ENCODE measurements at places on chromosomes 7 and 10. TPM values are rescaled to one million over a fixed set of nuclear protein-coding genes. Genes with fewer than 3 reads are reported as not detected.

DNA sequence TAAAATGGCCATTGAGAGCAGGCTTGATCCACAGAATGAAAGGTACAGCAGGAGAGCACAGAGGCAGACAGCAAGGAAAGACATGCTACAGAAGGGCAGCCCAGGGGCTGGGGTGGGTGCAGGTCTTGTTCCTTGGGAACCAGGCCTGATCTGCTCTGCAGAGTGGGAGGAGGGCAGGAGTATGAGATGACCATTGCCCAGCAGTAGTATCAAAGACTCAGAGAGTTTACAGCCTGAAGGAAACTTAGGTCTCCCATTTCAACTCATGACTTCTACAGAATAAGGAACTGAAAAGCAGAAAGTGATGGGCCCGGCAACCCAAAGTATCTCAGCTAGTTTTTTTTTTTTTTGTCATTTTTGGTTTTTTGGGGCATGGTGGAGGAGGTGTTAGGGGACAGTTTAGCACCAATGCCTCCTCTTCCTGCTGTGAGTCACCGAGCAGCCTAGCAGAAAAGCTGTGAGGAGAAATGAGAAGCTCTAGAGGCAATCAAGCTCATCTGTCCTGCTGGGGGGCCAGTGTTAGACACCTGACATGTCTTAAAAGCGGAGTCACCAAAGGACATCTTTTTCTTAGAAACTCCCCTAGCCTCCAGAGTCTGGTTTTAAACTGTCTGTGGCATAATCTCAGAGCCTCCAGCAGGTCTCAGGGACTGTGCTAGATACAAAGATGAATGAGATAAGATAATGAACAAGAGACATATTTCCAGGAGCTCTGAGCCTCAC lies 34.3 kb upstream of the HERPUD2 start:
- DNase-seq = no peak

DNA sequence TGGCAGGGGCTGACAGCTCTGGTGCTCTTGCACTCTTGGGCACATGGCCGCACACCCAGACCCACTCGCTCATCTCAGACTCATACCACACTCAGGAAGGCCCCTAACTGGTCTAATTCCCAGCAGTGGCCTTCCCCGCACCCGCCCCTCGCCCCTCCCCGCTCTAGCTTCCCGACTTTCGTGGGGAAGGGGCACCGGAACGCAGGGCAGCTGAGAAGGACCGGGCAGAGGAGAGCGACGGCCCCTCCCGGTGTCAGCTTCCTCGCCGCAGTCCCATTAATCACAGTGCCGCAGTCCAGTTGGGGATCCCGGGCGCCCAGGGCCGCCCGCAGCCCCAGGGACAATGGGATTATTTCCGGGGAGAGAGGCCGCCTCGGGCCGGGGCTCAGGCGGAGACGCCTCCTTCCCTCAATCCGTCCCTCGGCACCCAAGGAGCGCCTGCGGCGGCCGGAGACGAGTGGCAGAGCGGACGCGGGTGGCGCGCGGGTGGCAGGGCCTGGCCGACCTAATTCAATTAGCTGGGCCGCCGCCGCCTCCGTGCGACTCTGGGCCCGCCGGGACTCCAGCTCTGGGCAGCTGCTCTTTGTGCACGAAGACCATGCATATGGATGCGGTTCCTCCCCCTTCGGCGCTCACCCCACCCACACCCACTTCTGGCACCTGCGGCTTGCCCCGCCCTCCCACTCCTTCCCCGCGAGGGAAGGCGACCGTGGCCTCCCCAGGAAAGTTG lies 7.8 kb upstream of the TLX1 start:
- DNase-seq = no peak

DNA sequence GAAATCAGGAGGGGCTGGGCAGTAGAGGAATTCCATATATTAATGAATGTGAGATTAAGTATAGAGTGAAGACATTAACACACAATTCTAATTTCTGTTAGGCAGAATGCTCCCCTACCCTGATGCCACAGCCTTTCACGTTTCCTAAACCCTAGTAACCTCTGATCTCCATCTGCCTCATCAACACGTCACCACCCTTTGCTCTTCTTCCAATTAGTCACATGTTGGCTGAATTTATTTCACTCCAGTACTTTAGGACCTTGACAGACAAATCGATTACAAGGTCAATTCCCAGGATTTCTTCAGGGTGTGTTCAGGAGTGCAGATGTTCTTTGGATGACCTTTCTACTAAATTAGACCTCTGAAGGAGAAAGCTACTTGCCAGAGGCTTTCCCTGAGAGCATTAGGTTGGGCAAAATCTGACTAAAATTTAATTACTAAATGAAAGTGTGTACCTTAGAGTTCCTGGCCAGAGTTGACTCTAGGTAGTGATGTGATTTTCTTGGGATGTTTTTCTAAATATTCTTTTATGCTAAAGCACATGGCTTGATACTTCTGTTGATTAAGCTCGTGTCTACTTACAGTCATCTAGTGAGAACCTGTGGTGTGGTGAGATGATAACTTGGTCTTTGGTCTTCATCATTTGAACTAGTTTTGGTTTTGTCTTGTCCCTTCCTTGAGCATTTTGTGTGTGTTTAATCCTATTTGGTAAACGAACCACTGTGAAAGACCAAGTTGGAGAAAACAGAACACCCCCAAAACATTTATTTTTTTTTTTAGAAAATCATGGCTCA lies 12.7 kb downstream of the AGR2 start:
- no peak for DNase-seq

DNA sequence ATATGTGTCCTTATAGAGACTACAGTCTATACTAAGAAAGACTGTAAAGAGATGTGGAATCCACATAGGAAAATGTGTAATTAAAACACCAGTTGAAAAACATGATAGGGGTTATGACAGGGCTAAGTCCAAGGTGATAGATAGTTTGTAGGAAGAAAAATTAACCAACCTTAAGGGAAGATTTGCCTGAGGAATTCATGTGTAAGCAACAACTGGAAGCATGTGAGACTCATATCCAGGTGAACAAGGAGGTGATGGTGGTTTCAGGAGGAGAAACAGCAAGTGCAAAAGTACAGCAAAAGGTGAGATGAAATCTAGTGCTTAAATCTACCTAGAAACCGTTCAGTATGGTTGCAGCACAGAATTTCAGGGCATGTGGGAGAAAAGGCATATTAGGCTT lies 216.7 kb upstream of the ETV1 start:
- DNase-seq = no peak

GRCh38 chr7:150937848-150938561 lies 40.1 kb downstream of the KCNH2 start:
- DNase-seq = no peak

- peak; percentile 94 for DNase-seq
These were observed at the start of gene COL26A1 for GRCh38 chr7:101362334-101363195. TSS of gene COL26A1 (plus strand) at chr7:101362875. CDS start at chr7:101363033, 158 bp downstream.

DNA sequence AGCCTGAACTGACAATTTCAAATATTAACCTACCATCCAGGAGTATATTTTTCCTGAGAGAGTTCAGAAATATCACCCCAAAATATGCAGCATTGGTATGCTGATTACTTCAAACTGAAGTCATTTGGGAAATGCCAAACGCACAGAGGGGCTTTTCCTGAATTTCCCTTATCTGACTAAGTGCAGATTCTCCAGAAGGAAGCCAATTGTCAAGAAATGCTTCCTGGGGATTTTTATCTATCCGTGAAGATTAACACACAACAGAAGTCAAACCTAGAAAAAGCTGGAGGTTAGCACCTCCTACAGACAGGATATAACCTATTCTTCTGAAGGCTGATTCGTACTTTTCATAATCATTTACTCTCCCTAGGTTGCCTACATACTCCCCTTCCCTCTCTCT lies 91.0 kb downstream of the AKR1D1 start:
- DNase-seq = no peak

DNA sequence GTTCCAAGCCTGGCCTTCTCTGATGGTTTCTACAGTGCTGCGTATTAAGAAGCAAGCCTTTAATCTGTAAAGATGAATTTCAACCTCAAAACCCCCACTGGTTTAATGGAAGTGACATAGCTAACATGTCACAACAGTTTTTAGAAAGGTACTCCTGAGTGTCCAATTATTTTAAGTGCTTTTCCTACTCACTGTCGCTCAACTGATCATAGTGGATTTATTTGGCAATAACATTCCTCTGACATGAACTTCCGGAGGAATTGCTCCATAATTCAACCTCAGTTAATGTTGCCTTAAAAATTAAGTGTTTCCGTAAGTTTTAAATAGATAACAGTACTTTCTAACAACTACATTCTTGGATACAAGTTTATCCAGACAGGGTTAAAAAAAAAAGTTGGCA lies 57.5 kb downstream of the AGMO start:
- DNase-seq = no peak

DNA sequence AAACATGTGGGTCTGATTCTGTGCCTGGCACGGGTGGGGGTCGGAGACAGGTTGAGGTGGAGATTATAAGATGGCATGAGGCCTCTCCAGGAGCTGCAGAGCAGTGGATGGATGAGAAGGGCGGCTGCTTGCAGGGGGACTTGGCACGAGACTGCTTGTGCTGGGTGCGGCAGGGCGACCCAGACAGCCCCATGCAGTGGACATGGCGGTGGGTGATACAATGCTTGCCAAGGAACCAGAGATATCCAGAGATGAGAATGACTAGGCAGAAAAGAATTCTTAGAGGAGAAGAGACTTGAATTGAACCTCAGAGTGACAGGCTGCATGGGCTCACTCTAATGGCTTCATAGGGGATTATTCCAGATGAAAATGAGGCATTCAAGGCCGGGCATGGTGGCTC lies 145.4 kb downstream of the NEURL1 start:
- DNase-seq = no peak

DNA sequence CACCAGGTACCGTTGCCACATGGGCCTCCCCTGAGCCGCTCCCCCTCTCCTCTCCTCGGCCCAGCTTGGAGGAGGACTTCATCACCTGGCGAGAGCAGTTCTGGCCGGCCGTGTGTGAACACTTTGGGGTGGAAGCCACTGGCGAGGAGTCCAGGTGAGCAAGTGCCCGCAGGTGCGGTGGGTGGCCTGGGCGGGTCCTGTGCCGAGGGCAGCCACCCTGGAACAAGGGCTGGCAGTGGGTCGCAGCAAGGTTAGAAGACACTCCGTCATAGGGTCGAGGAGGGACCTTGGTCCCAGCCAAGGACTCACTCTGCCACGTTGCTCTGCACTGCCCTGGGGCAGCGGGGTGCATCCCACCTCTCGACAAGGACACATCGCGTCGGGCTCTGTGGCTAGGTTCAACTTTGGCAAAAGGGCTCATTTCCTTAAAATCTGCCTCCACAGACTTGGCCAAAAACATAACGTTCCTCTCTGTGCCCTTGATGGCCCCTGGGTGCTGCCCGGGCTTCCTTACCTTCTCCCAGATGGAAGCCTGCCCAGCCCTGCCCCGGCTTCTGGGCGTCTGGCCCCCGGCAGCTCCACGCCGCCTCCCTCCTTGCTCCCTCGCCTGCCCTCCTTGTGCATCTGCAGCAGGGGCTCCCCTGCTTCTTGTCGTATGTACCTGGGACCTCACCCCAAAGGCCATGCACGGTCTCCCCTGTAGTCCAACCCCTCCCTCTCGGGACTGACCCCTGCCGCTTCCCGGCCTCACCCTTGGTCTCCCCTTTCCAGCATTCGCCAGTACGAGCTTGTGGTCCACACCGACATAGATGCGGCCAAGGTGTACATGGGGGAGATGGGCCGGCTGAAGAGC lies 12.7 kb downstream of the TMEM120A start:
- peak; percentile 71 for DNase-seq

GRCh38 chr7:71925663-71926062 lies 486.5 kb downstream of the CALN1 start:
- no peak for DNase-seq

- DNase-seq = peak; percentile 39
These were observed 14.0 kb downstream of the IMPDH1 start for GRCh38 chr7:128395748-128396147.

- DNase-seq = no peak
These were observed at the start of gene TSPAN14 for GRCh38 chr10:80453842-80454512. TSS of gene TSPAN14 (plus strand) at chr10:80454310. CDS start at chr10:80489234, 34,924 bp downstream.

DNA sequence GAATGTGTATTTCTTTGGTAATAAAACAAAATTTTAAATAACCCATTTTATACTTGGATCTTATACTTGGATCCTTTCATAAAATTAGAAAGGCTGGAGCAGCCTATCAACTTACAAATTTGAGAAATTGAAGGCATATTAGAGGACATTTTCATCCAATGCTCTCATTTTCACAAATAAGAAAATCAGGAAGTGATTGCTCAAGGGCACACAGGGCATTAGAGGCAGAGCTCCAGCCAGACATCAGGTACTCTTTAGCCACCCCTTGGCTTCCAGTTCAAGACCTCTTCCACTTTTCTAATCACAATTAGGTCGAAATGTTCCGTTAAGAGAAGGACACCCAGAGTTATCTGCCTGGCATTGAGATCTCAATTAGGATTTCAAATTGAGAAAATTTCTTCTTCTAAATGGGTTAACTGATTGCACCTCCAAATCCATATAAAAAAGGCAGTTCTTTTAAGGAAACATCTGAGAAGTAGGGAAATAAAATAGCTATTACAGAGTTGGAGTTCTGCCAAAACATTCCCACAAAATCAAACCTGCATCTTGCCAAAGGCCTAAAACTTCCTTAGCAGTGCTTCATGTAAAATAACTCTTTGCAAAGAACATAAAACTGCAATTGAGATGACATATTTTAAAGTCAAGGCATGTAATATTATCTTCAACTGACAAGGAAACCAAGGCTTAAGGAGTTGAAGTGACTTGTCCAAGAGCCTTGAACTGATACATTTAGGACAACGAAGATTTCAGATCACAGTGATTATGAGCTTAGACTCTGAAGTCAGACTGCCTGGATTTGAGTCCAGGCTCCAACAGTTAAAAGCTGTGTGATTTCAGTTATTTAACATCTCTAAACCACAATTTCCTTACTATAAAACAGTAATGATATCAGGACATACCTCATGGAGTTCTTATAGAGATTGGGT lies 2.4 kb downstream of the ACTA2 start:
- DNase-seq = no peak

- DNase-seq = no peak
These were observed 16.9 kb upstream of the NKX6-2 start for GRCh38 chr10:132802694-132803320.

- DNase-seq = no peak
These were observed 612.4 kb downstream of the ANKRD7 start for GRCh38 chr7:118836933-118837332.

DNA sequence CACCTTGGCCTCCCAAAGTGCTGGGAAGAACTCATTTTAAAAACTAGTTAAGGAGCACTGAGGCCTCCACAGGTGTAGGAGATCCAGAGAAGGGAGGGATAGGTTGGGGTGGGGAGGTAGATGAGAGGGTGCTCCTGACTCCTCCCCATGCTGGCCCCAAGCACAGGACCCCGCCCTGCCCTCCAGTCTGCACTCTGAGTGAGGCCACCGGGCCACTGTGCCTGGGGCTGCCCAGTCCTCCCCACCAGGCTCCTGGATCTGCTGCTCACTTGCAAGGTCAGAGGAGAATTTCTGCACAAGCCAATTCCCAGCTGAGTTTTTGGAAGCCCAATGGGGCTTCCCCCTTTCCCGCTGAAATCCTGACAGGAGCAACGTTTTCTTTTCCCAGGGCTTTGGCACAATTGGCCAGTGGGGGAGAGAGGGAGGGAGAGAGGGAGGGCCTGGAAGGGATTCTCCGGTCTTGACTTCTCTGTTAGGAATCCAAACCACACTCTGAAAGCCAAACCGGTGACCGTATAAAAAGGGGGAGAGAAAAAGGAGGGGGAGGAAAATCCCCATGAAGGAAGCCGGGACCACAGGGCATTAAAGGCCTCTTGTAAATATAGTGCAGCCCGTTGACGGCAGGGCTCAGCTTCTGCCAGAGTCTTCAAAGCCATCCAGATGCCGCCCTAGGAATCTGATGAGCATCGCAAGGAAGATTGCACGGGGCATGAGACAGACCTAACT lies 116.2 kb downstream of the SH3PXD2A start:
- DNase-seq = no peak

ARHGAP12 gene
- 16.5 TPM for total RNA-seq

WNT8B gene
- not detected for total RNA-seq

KIAA1217 gene
- 12.4 TPM for total RNA-seq

TRIM50 gene
- total RNA-seq = not detected
